ENCODE measurements at places on chromosomes 12 and 14.

GRCh38 chr12:121288986-121289385 is 7.5 kb downstream of the CAMKK2 start:
- DNase-seq = no peak

DNA sequence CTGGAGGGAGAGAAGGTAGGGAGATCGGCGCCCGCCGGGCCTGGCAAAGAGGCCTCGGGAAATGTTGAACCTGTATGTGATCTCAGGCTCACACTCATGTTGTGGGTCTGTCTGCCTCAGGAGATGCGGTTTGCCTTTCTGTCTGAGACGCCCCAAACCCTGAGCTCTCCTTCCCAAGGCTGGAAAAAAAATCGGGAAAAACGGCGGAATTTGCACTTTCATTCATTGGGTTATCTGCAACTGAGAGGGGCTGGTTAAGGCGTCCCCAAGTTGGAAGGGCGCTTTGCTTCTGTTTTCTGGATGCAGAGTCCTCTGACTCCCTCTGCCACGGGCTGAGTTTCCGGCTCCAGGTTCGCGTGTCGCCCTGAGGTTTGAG is 5.0 kb upstream of the HOXC9 start:
- DNase-seq = no peak

DNA sequence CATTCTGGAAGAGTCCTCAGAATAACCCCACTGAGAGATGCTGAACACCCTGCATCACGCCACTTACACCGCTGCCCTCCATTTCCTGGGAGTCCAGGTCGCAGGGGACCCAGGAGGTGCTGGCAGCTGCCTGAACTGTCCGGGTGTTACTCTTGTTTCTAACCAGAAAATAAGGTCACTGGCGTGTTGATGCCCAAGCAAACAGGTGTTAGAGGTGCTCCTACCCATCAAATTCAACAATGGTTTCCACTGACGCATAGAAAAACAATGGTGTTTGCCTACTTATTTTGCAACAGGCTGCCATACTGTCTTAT is 23.8 kb downstream of the PITPNM2 start:
- no peak for DNase-seq

GRCh38 chr14:83251402-83251801 is 1717.7 kb upstream of the SEL1L start:
- DNase-seq = no peak

- no peak for DNase-seq
These were observed 89.3 kb downstream of the KCNC2 start for GRCh38 chr12:75120311-75120711.

DNA sequence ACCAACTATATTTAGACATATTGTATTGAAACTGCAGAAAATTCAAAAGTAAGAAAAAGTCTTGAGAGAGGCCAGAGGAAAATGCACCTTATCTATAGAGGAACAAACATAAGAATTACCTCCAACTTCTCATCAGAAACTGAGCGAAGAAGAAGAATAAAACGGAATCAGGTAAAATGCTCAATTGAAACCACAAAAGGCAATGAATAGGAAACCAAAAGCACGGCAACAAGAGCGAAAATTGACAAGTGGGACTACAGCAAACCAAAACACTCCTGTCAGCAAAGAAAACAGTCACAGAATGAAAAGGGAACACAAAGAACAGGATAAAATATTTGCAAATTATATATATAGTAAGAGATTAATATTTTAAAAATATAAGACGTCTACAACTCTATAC is 61.9 kb upstream of the PARP11 start:
- DNase-seq = no peak

- no peak for DNase-seq
These were observed 5.6 kb downstream of the RDH16 start for GRCh38 chr12:56951582-56952339.

DNA sequence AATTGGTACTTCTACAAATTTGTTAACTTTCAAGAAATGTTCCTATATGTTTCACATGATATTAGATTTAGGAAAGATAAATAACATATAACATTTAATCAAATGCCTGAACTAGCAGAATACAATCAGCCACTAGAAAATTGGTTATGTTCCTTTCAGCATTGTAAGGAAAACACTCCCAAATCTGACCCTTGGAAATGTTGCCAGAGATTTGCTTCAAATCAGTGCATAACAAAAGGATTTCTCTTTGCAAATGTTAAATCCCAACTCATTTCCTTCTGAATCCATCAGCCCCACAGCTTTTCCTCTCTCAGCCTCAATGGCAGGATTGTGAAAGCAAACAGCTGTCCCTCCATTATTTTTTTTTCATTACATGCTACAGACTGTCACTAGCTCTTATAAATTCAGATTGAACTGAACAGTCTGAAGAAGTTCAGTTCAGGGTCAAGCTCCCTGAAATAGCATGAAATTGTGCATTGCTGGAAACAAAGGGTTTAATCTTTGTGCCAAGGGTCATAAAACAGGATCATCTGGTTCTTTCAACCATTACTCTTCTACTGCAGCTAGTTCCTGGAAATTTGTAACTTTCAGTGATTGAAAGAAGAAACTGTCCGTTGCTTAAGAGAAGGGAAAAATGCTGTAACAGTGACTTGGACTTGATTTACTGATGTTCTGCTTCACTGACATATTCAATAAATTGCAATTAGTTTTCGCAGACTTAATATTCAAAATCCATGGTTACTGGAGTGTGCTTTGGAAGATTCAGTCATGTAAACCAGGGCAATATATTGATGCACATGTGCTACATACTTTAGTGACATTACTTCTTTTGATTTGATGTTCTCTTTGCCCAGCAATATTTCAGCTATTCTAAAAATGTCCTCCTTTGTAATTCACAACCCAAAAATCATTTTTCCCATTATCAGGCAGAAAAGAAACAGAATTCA is 246.4 kb downstream of the RPL10L start:
- DNase-seq = no peak

DNA sequence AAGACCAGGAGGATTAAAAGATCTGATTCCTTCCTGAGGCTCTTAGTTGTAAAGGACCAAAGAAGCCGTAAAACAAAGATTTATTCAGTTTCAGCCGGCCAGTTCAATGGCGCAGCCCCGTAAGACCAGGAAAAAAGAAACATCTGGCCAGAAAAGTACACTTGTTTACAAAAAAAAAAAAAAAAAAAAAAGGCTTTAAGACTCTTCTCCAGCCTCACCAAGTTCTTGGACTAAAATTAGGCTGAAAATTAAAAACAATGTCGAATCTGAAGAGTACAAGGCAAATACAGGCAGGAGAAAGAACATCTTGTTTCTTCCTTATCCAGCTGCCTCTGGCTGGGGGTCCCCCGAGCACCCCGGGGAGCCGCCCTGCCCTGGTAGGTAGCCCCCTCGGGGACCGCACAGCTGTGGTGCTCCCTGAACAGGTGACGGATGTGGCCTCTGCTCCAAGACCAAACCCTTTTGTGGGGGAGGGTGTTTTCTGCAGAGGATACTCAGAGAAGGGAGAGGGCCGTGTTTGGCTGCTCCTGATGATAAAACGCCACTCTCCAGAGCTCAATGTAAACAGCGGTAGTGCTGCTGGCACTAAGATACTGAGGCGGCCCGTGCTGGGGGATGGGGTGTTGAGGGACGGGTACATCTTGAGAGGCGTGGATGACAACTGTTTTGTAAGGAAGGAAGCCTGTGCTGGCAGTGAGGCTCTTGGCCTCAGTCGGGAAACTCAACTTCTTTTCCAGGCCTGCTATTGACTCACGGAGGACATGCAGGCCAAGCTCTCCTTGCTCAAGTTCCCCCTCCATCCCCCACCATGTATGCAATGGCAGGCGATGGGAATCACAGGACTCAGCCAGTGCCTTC is 201.0 kb upstream of the DIO3 start:
- no peak for DNase-seq

GRCh38 chr12:114393569-114393968 is 12.4 kb downstream of the TBX5 start:
- no peak for DNase-seq

DNA sequence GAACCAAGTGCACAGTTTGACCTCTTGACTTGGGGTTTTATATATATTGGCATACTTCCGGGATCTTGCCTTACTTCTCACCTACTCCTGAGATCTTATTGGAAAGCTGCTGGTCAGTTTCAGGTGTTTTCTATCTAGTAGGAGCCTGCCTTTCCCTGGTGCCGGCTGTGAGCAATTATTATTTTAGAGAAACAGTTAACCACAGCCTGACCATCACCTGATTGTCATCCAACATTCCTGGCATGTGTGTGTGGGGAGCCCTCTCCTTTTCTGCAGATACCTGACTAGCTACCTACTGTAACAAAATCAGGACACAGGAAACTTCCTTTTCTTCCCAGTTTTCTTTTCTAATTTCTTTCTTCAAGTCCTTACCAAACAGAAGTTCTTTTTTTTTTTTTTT is 220.4 kb downstream of the ATP23 start:
- no peak for DNase-seq

DNA sequence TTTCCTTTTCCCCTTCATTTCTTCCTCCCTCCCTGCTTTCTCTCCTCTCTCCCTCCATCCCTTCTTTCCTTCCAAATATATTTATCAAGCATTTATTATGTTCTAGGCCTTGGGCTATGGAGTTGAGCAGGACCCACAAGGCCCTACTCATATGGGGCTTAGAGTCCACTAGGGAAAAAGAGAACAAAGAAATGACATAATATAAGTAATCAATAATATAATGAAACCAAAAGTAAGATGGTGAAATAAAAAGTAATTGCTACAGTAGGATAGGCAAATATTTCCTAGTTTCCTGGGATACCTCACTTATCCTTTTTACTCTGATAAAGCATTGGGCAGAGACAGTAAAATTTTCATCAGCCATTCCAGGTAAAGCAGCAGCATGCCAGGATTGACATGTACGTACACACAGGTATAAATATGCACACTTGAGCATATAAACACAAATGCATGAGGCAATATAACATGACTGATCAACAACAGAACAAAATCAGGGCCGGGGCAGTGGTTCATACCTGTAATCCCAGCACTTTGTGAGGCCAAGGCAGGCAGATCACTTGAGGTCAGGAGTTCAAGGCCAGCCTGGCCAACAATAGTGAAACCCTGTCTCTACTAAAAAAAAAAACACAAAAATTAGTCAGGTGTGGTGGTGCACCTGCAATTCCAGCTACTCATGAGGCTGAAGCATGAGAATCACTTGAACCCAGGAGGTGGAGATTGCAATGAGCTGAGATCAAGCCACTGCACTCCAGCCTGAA is 35.5 kb upstream of the CSRP2 start:
- DNase-seq = no peak

GRCh38 chr14:79581912-79582576 is 629.3 kb downstream of the DIO2 start:
- peak; percentile 57 for DNase-seq

GRCh38 chr14:60944204-60944603 is 36.7 kb downstream of the TRMT5 start:
- DNase-seq = no peak

- DNase-seq = no peak
These were observed 22.1 kb downstream of the ZFP36L1 start for GRCh38 chr14:68770553-68771286.

GRCh38 chr12:25957793-25958427 is 572 bp upstream of the RASSF8 start:
- peak; percentile 90 for DNase-seq

GRCh38 chr12:48999371-49000131 is at the start of gene DDN:
TSS of gene DDN (minus strand) at chr12:48999375. CDS start at chr12:48999287, 88 bp downstream.
- DNase-seq = peak; percentile 65

GRCh38 chr14:102493585-102493984 is 16.0 kb downstream of the ANKRD9 start:
- DNase-seq = no peak

DNA sequence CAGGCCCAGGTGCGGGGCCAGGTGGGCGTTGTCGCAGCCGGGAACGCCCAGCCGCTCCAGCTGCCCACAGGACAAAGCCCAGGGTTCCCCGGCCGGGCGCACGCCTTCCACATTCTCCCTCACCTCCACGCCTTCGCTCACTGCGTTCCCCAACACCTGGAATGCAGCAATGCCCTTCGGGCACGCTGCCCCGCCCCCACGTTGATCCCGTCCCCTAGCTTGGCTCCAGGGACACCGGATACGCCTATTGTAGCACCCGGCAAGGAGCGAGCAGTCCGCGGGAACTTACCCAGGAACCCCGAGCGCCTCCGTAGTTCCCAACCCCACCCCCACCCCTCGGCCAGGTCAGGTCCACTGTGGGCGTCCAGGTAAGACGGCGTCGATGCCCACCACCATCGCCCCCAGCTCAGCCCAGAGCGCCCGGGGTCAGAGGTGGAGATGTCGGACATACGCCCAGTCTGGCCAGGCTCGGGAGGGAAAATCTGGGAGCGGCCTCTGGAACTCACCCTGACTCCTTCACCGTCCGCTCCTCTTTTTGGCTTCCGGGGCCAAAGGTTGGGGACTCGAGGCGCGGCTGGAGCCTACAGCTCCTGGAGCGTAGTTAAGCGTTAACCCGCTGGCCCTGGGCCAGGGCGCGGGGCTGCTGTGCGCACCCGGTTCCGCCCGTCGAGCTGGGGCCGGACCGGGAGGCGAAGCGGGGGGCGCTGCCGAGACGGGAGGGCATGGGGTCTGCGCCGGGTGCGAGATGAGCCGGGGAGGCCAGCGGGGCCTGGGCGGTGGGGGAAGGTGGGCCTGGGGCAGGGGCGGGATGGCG is 594 bp upstream of the CEP170B start:
- DNase-seq = no peak

DNA sequence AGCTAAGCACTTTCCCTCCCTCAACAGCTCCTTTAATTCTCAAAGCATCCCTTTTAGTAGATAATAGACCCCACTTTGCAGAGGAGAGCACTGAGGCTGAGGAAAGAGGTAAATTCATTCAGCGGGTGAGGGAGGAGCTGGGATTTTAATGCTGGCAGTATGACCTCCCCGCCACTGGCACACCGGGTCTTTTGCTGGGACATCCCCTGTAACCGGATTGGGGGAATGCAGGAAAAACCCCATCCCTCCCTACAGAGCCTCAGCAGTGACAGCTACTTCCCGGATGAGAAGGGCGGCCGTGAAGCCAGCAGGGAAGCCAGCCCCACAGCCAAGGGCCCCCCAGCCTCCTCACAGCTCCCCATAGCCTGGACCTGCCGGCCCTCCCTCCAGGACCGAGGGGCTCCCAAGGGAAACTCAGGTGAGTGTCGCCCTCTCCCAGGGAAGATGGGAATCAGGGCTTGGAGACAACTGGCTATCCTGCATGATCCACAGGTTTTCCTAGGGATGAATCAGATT is 12.1 kb downstream of the ZBTB39 start:
- DNase-seq = no peak

- DNase-seq = no peak
These were observed 83.0 kb downstream of the TTC7B start for GRCh38 chr14:90733139-90733808.

DNA sequence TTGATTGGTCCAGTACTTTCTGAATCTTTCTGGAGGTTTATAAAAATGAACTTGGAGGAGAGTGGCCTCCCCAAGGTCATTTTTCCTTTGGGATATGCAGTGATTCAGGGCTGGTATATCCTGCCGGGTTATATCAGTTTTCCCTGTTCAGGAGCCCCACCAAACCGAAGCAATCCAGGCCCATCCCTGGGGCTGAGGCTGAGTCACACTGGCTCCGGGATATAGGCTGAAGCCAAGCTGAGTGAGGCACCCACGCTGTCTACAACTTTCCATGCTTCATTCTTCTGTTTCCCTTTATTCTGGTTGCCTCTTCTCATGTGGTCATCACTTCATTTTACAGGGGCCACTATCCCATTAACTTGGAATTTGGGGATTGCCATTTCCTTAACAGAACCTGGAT is 3.4 kb downstream of the SSPN start:
- DNase-seq = peak; percentile 82

- peak; percentile 76 for DNase-seq
These were observed 235.2 kb upstream of the CRY1 start for GRCh38 chr12:107328442-107329133.

- no peak for DNase-seq
These were observed 48.2 kb upstream of the TPH2 start for GRCh38 chr12:71890475-71890874.

- DNase-seq = no peak
These were observed 58.7 kb downstream of the TMEM132C start for GRCh38 chr12:128325646-128326045.

Measured in fibroblast of skin of right biceps (primary cell).